ENCODE measurements at places on chromosomes 6 and 20.
A peak's percentile ranks its signal among the peaks of the same experiment; 100 is the strongest.

DNA sequence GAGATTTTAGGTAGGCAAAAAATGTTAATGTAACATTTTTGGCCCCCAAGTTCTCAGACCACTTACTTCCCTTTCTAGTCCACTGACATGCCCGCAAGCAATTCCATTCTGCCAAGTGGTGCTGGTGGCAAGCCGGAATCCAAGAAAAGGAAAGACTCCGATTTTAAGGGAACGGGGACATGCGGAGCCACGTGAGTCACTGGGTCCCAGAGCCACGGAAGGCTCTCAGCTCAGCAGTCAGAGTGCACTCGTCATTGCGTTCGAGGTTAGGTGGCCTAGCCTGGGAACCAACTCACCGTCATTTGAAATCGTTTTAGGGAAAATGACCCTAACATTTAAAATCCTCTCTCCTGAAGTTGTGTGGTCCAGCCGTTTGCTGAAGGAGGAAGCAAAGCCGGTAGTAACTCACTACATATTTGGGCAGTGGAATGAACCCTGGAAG is 711 bp upstream of the SIRT5 start:
- peak; percentile 6 for DNase-seq

- DNase-seq: peak; percentile 68
Observed at GRCh38 chr20:50575865-50576720, 65.9 kb downstream of the PTPN1 start.

DNA sequence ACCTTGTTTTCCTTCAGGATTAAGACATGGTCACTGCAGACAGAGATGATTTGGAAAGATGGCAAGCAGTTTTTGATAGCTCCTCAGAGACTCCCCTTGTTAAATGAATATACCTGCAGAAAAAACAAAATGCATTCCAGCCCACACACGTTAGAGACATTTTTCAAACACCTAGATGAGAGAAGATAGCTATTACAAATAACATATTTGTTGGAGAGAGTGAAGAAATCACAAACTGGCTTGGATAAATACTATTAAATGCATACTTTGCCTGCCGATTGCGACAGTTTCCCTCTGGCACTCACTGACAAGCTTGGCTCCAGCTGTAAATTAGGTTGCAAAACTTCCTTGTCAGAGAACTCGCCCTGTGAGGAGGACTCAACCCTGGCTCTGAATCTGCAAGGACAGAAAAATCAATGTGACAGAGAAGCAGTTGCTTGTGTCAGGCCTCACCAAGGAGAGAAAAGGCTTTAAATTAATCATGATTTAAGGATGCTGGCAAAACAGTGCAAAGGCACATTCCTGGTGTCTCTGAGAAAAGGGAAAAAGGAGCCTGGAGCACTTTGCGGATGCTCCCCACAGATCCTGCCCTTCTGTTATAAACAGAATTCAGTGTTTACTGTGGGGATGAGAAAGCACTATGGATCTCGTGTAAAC is 423.7 kb upstream of the MARCKS start:
- DNase-seq: no peak

GRCh38 chr6:158762787-158763433 is 56.3 kb downstream of the EZR start:
- no peak for DNase-seq

DNA sequence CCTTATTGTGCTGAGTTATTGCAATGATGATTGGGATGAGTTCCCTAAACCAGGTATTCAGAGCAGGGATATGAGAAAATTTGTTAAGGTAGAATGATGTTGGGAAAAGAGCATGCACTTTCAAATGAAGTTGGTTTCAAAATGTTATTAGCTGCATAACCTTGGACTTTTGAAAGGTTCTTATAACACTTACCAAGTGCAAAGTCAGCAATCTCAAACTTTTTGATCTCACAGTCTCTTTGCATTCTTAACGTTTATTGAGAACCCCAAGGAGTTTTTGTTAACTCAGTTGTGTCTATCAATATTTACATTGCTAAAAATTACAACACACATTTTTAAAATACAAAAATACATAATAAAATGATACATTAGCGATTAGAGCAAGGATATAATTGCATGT is 802.4 kb downstream of the PHF3 start:
- no peak for DNase-seq

DNA sequence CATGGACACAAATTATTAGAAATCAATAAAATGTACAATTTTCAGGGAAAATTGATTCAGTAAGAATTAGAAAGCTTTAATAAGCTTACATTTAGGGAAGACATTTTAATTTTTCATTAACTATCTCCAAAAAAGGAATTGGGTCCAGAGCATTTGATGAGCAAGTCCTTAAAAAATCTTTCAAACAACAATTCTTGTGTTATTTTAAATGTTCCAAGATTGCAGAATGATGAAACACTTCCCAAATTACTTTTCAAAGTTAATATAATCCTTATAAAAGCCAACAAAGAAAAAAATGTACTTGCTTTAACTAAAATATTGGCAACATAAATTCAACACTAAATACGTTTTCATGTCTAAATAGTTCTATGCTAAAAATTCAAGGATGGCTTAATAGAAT is 102.0 kb downstream of the ADAT2 start:
- DNase-seq: no peak

GRCh38 chr6:74091136-74091793 is 395.3 kb downstream of the CD109 start:
- DNase-seq: peak; percentile 24

GRCh38 chr6:166575205-166575604 is 11.3 kb downstream of the RAMACL start:
- DNase-seq: no peak

DNA sequence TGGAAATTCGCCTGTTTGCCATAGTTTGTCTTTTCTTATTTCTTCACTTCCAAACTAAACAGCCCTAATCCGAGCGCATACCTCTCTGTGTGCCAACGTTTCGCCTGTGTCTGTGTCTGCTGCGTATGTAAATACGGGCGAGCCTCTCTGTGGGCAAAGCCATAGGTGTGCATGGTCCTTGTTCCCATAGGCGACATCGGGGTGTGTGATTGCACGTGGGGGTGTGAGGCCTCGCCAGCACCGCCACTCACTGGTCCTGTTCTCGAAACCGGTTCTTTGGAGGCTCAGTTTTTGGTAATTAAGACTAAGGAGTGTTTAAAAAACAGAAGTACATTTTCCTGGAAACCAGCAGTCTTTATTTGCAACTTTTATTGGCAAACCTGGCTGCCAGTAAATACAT is 6.0 kb upstream of the FOXC1 start:
- no peak for DNase-seq

DNA sequence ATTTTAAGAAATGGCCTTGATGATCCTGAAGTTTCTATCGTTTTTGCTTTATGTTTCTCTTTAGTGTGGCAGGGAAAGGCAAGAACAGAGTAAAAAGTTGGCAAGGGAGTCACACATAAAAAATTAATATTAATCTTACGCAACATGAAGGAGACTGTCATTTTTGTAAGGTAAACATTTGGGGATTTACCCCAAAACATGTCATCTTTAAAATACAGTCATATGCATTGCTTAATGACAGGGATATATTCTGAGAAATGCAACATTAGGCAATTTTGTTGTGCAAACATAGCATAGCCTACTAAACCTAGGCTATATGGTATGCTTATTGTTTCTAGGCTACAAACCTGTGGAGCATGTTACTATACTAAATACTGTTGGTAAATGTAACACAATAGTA is 5.4 kb downstream of the RBL1 start:
- DNase-seq: no peak

DNA sequence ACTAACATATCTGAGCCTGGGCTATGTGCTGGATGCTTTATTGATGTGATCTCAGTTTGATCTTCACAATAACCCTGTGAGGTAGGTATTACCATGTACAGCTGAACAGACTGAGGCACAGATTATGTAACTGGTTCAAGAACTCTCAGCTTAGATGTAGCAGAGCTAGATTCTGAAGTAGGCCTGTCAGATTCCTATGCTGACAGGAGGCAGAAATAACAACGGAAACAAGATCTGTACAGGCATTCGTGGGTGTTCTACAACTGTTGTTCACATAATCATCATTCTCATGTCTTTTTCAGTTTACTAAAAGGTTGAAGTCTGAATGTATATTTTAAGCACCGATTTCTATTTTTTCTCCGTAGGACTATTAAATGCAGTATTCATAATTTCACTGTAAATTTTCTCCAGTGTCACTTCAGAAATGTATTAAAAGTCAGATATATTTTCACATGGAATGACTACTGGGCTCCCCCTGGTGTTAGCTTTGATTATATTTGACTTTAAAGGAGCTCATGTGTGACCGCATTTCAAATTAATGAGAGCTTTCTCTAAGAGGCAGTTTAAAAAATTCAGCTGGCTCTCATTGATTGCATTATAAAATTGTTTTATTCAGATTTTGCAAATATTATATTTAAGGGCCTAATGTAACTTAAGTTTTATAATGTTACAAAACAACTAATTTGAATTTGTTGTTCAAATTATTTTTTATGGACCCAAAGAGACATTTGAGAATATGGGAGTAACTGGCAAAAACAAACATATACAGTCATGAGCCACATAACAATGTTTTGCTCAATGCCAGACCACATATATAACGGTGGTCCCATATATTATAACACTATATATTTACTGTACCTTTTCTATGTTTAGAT is 36.4 kb upstream of the SLC17A4 start:
- DNase-seq: peak; percentile 16

DNA sequence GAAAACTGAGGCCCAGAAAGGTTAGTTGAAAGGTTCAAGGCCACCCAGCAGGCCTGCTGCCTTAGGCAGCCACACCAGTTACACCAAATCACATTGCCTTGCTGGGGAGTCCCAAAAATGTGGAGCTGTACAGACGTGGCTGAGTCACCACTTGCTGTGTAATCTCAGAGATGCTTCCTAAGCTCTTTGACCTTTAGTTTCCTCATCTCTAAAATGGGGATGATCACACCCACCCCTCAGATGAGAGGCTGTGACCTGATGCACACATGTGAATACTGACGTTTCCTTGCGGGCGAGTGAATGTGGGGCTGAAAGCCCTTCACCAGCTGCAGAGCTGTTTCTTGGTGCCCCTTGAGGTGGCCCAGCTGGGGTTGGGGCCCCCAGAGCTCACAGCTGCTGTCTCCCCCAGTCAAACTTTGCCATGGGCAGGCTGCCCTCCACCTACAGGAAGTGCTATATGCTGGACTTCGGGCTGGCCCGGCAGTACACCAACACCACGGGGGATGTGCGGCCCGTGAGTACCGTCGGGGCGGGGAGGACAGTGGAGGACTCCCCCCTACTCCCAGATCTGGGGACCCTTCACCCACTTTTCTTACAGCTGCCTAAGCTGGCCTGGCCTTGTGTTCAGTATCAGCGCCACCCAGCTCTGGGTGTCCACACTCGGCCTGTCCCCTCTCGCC is 11.0 kb downstream of the TTBK1 start:
- peak; percentile 35 for DNase-seq

GRCh38 chr6:44315516-44315915 is 2.4 kb upstream of the AARS2 start:
- no peak for DNase-seq

DNA sequence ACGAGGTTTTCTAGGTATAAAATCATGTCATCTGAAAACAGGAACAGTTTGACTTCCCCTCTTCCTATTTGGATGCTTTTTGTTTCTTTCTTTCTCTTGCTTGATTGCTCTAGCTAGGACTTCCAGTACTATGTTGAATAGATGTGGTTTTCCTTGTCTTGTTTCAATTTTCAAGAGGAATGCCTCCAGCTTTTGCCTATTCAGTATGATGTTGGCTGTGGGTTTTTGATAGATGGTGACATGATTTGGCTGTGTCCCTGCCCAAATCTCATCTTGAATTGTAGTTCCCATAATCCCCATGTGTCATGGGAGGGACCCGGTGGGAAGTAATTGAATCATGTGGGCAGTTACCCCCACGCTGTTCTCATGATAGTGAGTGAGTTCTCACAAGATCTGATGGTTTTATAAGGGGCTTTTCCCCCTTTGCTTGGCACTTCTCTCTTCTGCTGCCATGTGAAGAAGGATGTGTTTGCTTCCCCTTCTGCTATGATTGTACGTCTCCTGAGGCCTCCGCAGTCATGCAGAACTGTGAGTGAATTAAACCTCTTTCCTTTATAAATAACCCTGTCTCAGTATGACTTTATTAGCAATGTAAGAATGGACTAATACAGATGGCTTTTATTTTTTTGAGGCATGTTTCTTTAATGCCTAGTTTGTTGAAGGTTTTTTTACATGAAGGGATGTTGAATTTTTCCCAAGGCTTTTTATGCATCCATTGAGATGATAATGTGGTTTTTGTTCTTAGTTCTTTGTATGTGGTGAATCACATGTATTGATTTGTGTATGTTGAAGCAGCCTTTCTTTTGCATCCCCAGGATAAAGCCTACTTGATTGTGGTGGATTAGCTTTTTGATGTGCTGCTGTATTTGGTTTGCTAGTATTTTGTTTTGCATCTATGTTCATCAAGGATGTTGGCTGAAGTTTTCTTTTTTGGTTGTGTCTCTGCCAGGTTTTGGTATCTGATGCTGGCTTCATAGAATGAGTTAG is 239.1 kb downstream of the THBS2 start:
- DNase-seq: no peak

- DNase-seq: no peak
Observed at GRCh38 chr6:169099411-169100202, 154.0 kb downstream of the THBS2 start.

DNA sequence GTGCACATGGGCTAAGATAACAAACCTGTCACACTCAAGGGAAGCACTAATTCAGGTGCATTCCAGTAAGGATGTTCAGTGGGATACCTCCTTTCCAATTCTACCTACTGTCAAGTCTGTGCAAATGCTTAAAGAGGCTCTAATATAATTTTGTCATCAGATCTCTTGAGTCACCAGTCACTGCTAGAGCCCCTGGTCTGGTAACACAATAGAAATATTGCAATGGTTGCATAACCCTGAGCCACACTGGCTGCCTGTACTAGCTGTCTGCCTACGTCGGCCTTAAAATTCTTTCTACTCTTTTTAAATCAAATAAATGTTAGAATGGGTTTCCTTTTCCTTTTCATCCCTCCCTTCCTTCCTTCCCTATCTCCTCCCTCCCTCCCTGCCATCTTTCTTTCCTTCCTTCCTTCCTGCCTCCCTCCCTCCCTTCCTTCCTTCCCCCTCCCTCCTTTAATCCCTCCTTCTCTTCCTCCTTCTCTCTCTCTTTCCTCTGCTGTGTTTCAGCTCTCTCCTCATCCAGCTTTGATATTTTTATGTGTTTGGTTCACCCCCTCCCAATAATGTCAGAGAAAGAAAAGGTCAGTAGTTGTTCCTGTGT is 28.1 kb upstream of the OLIG3 start:
- DNase-seq: no peak

GRCh38 chr20:38434301-38434741 is 807 bp downstream of the SNHG17 start:
- peak; percentile 27 for DNase-seq

GRCh38 chr6:7974938-7975763 is 64.6 kb upstream of the TXNDC5 start:
- peak; percentile 0 for DNase-seq

Data from activated CD4-positive, alpha-beta T cell treated with anti-CD3 and anti-CD28 coated beads, Interleukin-2, amount 50 U/mL, for 16 hours (primary cell).